ENCODE measurements at places on chromosomes 12 and 14.
A peak's percentile ranks its signal among the peaks of the same experiment; 100 is the strongest.

- no peak for DNase-seq
Observed at GRCh38 chr12:116317986-116318575, 40.6 kb upstream of the MED13L start.

DNA sequence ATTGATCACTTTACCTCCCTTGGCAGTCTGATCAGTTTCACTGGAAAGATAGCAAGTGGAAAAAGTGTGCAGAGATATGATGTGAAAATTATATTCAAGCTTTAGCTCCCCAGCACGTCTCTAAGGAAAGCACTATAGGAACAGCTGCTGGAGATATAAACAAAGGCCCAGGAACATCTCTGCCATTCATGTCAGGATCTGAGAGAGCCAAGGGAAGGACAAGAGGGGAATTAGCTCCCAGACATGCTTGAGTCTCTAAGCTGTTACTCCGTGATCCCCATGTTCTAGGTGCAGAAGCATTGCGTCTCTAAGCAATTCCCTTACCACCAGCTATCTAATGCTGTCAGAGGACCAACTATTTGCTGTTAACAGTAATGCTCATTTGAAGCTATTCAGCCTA is 700.2 kb downstream of the DIO2 start:
- DNase-seq = no peak

DNA sequence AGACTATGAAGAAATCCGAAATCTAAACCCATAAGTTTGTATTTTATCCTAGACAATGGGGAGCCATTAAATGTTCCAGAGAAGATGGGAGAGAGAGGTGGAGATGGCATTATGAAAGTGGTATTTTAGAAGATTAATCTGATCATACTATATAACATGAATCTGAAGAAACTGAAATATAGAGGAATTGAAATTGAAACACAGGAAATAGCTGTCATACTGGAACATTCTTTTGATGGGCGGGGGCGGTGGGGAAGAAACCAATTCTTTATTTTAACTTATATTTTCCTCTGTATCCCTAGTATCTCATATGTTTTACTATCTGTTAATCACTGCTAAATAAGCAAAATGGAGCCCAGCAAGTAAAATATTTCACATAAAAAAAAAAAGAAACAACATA is 27.0 kb upstream of the FOXN3 start:
- no peak for DNase-seq

DNA sequence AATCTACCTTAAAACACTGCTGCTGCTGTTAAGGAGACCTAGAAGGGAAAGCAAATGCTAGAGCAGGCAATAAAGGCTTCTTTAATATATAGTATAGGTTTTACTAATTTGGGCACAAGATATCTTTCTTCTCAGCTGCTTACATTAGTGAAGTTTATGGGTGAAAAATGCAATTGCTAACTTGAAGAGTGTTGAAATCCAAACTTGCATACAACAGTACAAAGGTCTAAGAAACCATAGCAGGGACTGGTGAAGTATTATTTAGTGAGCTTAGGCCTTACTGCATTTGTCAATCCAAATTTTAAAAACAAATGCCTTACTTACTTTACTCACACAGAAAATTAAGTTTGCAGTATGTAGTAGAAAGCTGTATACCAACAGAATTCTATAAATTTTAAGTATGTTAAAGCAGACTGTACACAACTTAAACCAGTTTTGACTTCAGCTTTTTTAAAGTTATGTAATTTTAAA is 1.4 kb upstream of the AP4S1 start:
- no peak for DNase-seq

- no peak for DNase-seq
Observed at GRCh38 chr12:48739618-48740269, 23.2 kb upstream of the CCNT1 start.

GRCh38 chr14:70073924-70074566 is 114.7 kb downstream of the SLC8A3 start:
- DNase-seq = peak; percentile 54

- no peak for DNase-seq
Observed at GRCh38 chr14:40362856-40363255, 930.6 kb upstream of the FBXO33 start.

GRCh38 chr12:13101821-13102375 is 1.6 kb downstream of the GSG1 start:
- DNase-seq = peak; percentile 50

GRCh38 chr12:92722897-92723296 is 20.1 kb downstream of the PLEKHG7 start:
- DNase-seq = no peak

DNA sequence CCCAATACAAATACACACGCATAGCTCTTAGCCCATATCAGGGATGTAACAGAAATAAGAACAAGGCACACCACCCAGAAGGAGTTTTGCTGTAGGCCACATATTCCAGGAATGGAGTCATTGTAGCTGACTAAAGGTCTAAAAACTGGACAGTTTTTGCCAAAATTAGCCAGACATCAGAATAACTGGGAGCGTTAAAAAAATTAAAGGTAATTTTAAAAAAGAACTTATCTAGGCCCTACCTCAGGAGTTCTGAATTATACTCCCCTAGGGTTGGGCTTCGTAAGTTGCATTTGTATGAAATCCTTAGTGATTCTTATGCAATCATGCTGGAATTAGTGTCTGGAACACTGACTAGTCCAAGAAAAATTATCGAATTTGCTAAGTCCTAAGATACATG is 987.7 kb downstream of the GALC start:
- no peak for DNase-seq

DNA sequence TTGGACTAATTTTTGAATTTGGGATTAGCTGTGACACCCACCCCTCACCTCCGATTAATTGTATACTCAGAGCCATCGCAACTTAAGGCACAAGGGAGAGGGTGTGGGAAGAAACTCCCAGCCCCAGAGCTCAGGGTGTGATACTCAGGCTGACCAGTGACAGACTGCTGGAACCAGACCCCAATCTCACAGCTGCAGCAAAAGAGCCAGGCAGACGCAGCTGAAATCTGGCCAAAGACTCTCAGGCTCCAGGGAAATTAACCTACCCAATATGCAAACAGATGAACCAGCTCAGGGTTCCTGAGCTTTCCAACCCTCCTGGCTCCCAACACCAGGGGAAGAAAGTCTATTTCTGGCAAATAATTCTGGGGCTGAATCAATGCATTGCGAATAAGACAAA is 30.5 kb downstream of the ANAPC7 start:
- DNase-seq = no peak

GRCh38 chr12:19432309-19433170 is 6.8 kb upstream of the AEBP2 start:
- no peak for DNase-seq

DNA sequence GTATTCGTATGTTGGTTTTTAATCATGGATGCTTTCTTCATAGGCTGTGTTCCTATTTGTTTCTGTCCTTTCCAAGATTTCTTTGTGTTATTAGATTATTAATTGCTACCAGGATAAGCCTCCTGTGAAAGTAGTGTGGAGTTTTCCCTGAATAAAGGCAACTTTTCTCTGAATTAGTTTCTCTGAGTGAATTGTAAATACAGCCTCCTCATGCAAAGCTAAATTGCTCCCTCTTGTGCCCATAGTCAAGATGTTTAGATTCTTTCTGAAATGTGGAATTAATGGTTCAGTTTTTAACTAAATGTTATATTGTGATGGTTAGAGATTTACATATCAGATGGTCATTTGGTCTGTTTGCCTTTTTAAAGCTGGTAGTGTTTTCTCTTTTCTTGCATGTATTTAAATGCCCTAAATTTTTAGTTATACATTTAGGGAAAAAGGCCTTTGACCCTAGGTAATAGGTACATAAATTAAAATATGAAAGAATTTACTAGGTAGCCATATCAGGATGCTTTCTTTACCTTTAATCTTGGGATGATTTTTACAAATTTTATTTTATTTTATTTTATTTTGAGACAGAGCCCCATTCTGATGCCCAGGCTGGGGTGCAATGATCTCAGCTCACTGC is 8.9 kb downstream of the APAF1 start:
- peak; percentile 37 for DNase-seq

DNA sequence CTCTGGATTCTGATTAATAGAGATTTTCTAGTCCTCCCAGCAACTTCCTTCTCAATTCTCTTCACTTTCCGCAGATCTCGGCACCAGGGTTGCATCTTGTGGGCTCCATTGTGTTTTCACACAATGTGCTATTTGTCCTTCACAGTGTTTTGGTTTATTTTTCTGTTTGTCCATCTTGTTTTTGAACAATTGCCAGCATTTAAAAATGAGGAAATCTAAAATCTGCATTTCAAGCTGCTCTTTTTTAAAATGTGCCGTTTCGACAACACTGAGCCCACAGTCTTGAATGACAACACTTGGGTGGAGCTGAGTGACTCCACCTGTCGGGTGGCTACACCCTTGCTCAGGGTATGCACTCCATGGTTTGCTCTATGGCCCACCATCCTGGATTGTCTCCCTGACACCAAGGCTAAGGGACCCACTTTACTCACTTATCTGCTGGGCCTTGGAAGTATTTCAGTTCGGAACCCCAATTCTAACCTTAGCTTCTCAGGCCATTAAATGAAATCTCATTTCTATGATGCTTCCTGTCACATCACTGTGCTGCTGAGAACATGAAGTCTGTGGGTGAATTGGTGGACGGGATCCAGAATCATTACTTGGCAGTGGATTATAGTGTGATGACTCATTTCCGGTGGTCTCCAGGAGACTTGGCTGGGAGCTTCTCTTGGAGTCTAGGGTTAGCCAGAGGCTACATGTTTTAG is 3.4 kb upstream of the MYRFL start:
- peak; percentile 52 for DNase-seq

DNA sequence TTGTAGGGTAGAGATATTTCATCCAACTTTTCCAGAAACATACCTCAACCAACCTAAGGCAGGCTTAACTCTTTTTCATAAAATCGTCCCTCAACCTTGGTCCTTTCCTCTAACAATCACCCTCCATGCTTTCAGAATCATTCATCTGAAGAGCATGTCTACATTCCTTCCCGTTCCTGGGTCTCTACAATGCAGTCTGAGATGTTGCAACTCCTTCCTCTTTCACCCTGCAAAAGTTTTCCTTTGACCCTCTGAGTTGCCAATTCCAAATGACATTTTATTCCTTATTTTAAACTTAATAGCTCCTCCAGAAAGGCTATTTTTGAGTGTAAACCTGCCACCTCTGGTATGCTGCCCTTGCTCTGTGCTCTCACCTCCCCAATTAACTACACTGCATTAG is 16.7 kb downstream of the SLC7A7 start:
- no peak for DNase-seq

- DNase-seq = no peak
Observed at GRCh38 chr14:68950111-68950510, 29.0 kb downstream of the ACTN1 start.

GRCh38 chr12:30624009-30624408 is 71.7 kb downstream of the IPO8 start:
- DNase-seq = no peak

DNA sequence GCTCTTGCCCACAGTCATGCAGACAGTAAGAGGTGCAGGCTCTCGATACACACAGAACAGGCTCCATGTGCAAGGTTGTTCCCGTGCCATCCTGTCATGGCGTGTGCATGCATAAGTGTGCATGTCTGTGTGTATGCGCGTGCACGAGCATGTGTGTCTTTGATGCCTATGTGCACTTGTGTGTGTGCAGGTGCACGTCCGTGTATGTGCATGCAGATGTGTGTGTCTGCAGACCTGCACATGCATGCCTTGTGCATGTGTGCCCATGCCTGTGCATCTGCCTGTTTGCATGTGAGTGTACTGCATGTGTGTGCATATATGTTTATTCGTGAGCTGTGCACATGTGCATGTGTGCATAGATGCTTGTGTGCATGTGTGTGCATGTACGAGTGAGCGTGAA is 309.8 kb downstream of the TMEM121 start:
- no peak for DNase-seq

GRCh38 chr12:89162589-89163261 is 189.6 kb downstream of the DUSP6 start:
- DNase-seq = peak; percentile 96

DNA sequence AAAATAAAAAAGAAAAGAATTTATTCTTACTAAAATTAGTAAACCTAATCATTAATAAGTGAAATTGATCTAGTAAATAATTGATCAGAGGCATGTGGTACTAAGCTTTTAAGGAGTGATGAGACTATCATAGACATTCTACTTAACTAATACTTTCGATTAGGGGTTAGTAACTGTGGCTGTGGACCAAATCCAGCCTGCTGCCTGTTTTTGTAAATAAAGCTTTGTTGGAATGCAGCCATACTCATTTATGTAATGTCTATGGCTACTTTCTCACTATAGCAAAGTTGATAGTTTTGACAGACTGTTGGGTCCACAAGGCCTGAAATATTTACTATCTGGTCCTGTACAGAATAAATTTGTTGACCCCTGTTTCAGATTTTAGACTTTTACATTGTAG is 63.2 kb downstream of the PLEKHA5 start:
- DNase-seq = no peak

DNA sequence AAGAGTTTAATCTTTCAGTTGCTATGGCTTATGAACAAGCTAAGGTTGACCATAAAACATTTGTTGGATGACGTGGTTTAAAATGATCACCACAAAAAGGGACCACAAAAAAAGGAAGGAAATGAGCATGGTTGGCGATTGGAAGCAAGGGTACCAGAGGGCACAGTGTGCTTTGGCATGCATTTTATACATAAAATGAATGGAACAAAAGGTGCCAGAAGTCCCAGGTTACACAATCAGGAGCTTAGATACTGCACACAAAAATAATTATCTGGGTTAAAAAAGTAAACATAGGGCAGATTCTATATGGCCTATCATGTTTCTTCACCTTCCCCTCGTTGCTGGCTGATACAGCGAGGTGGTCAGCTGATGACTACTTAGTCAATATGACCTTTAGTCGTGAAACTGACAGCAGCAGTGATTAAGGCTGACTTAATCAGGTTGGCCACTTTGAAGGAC is 50.7 kb downstream of the ZC3H14 start:
- no peak for DNase-seq

GRCh38 chr12:64912516-64913255 is 88.2 kb downstream of the TBC1D30 start:
- DNase-seq = no peak

GRCh38 chr12:53221203-53222080 is 10.6 kb downstream of the RARG start:
- no peak for DNase-seq

DNA sequence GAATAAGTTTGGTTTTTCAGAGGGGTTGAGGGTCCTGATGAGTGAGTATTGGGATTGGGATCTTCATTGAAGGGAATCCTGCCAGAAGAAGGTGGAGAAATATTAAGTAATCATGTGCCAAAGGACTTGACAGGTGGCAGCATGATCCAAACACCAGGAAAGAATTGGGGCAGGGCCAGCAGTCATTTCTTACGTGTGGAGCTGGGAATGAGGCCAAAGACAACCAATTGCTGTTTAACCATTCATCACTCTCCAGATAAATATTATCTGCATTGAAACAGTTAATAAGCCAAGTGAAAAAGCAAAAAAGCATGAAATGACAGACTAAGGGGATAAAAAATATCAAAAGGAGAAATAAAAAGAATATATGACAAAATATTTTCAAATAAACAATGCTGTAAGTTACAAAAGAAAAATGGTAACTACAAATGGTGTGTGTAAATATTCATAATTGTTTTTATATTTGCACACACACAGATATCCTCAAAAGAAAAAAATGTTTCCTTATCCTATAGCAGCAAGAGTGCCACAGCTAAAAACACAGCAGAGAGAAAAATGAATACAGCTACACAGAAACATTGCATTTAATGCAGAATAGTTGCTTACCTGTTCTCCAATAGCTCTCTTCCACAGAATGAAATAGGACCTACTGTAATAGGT is 26.2 kb downstream of the C2CD5 start:
- no peak for DNase-seq

- DNase-seq = no peak
Observed at GRCh38 chr14:76639606-76640229, 121.5 kb upstream of the VASH1 start.

- no peak for DNase-seq
Observed at GRCh38 chr12:15209782-15210181, 11.4 kb downstream of the RERG start.

- DNase-seq = no peak
Observed at GRCh38 chr14:91599994-91600393, 89.9 kb upstream of the PPP4R3A start.

Data from kidney capillary endothelial cell (primary cell).